Stimulated activated CD4-positive, alpha-beta T cell treated with anti-CD3 and anti-CD28 coated beads, Interleukin-15, amount 100 ng/mL, for 1 hour (primary cell): ENCODE measurements at places on chromosomes 4 and X.

DNA sequence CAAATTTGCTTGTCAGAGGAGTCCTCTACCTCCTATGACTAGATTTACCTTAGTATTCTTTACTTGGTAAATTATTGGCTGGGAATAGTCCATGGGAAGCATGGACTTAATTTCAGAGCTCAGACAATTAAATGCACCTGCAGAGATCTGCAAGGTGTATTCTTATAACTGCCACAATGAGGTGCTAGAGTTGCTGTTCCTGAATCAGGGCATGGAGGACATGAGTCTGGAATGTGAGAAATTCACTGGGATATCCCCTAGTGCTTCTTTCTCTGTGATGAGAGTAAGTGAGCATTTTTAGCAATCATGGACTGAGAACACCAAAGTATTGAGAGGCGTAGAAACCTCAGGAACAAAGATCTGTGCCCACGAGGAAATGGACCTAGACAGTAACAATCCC is 32.9 kb upstream of the GRID2 start:
- no peak for DNase-seq

DNA sequence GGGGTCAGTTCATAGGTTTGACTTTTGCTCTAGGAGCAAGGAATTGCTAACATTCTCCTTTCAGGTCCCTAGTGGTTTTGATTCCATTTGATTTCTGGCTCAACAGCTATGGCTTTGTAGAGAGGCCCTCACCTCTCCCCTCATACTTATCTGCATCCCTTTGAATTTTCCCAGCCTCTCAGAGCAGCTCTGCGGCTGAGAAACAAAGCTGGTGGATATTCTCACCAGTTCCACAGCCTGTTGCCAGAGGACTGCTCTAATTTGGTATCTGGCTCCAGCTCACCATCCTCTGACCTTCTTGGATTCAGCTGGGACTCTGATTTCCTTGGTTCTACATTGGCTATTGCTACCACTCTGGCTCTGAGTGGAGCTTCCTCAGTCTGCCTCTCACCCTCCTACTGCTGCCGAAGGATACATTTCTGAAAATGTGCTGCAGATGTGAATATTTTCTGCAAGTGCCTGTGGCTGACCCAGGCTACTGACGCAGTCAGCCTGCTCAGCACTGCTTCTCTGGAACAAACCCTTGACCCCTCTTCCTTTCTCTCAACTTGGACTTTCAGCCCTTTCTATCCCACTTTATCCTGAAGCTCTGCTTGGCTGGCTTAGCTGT is 110.9 kb upstream of the ENPEP start:
- DNase-seq = no peak

- DNase-seq = no peak
These were observed 10.1 kb upstream of the FGG start for GRCh38 chr4:154622598-154622997.

GRCh38 chr4:173517781-173518424 is 12.1 kb downstream of the HAND2 start:
- no peak for DNase-seq

DNA sequence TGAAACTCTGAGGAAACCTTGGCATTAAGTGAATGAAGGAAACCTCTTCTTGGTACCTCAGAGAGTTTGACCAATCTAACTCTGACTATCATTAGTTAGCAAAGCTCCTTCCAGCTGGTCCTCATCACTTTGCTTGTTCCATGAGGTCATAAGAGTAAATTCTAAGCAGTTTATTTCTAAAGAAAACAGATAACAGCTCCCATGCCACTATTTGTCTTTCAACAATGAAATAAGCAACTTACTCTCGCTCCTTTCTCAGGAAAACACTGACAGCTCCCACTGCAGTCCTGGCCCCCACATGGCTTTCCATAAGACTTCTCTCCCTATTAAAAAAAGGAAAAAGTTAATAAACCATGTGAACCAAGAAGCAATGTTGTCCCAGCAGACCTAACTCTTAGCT is 127.7 kb downstream of the COL4A6 start:
- DNase-seq = no peak

GRCh38 chr4:67580577-67580976 is 22.1 kb downstream of the STAP1 start:
- DNase-seq = no peak

DNA sequence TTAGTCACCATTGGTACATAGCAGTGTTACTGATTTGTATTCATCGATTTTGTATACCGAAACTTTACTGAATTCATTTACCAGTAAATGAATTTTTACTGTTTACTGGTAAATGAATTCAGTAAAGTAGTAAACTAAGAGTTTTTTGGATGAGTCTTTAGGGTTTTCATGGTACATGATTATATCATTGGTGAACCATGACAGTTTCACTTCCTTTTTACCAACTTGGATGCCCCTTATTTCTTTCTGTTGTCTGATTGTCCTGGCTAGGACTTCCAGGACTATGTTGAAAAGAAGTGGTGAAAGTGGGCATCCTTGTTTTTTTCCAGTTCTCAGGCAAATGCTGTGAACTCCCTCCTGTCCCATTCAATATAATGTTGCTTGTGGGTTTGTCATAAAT is 494.9 kb downstream of the GALNTL6 start:
- DNase-seq = no peak

DNA sequence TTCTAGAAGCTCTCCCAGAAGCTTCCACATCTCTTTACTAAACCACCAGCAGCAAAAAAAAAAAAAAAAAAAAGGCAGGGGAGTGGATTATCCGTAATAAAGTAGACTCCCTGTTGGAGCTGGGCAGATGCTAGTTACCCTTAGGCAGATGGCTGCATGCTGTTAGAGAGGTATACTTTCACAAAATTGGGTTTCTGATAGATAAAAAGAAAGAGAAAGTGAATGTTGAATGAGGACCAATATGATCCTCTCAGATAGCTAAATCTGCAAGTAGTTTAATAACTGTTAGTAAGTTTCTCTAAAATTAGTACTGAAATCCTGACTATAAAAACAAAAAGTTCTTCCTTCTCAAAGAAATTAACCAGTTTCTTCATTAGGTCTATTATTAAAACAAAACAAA is 195.4 kb downstream of the ANAPC10 start:
- DNase-seq = no peak

GRCh38 chrX:43676971-43677572 is 21.0 kb downstream of the MAOA start:
- no peak for DNase-seq

DNA sequence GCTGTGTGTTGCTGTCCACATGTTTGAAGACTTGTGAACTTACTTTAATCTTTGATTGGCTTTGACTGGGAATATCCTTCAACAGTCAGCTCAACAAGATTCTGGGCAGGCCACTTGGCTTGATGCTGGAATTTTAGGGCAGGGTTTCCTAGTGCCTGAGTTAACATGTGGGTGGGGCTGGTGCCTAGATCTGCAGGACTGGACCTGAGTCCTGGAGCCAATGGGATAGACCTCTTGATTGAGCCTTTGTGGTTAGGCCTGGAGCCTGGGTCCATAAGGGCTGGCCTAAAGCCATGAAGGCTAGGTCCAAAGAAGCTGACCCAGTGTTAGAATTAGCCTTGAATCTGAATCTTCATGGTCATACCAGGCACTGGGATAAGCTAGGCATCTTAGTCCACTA is 757.1 kb upstream of the ADGRL3 start:
- DNase-seq = no peak

GRCh38 chrX:16638533-16638932 is 11.4 kb upstream of the S100G start:
- no peak for DNase-seq

DNA sequence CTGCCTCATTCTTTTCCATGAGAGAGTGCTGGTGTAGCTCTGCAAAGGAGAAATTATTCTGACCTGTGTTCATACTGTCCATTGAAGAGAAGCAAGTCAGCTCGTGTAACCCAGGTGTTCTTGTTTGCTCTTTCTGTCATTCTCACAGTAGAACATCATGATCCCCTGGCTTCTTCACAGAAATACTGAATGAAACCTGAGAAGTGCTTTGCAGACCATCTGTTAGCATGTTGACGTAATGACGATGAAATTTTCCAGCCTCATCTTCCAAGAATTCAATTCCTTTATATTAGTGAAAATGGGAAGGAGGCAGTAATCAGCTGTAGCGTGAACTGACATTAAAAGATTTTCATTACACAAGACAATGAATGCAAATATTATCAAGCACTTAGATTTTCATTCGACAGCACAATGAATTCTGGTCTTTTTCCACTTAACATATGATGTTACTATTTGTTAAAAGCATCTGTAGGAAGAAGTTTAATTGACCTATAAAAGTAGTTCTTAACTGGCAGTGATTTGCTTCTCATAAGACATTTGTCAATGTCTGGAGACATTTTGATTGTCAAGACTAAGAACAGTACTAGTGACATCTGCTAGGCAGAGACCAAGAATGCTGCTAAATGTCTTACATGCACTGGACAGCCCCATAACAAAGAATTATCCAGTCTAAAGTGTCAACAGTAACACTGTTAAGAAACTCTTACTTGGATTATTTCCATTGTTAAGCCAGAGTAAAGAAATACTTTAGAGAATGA is 246.3 kb downstream of the BANK1 start:
- DNase-seq = no peak

GRCh38 chr4:156953951-156954350 is 17.6 kb downstream of the PDGFC start:
- DNase-seq = no peak

DNA sequence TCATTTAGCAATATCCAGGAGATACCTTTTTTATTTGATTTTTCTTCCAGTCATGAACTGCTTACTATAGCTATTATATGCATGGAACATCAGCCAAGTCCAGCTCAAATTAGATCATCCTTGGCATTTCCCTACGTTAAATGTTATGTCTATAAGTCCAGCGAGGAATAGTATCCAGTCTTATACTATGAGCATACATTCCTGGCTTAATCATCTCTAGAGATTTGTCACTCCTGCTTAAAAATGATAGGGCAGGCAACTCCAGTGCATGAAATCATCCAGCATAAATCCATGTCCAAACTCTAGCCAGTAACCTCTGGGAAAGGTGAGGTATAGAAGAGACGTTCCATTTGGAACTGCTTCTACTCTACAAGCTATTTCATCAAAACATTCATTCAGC is 126.7 kb upstream of the VCX2 start:
- no peak for DNase-seq

DNA sequence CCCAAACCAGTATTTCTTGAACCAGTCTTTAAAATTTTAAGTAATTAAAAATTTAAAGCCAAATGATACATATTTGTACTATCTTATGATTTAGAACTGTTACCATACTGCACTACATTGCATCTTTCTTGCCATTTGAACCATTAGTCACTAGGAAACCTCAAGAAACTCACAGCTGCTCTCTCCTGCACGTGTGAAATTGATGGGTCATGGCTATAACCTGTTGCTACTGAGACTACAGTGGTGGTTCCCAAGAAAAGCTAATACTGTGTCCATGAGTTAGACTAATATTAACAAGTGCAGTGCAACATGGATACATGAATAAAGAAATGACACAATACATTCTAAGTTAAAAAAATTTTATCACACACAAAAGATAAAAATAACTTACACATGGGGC is 88.4 kb downstream of the PDE5A start:
- no peak for DNase-seq

GRCh38 chr4:130850019-130850524 is 1754.1 kb downstream of the C4orf33 start:
- no peak for DNase-seq

DNA sequence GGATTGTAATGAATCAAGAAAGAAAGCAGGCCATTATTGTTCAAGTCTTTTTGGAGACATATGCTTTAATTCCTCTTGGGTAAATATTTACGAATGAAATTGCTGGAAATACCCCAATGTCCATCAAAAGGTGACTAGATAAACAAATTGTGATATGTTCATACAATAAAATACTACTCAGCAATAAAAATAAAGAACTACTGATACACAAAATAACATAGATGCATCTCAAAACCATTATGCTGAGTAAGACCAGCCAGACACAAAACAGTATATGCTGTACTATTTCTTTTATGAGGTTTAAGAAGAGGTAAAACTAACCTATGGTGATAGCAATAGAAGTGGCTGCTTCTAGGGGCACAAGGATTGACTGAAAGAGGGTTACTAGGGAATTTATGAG is 28.8 kb upstream of the JADE1 start:
- no peak for DNase-seq

DNA sequence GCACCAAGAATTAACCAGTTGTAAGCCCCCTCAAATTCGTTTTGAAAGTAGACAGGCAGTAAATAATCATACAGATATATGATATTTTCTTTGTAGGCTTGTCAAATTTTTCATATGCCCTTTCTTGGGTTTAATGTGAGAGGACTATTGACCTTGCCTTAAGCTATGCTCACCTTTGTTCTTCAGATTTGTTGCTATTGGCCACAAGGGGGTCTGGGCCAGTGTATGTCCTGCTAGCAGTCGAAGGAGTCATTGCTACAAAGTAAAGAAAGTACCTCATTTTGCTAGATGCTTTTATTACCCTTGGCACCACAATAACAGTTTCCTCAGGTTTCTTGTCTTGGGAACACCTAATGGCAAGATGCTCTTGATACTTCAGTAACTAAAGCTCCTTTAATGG is 51.7 kb downstream of the IGSF1 start:
- no peak for DNase-seq

GRCh38 chrX:79096145-79096556 is 48.3 kb upstream of the GPR174 start:
- DNase-seq = no peak

- no peak for DNase-seq
These were observed 10.8 kb upstream of the NSG1 start for GRCh38 chr4:4376074-4376473.

DNA sequence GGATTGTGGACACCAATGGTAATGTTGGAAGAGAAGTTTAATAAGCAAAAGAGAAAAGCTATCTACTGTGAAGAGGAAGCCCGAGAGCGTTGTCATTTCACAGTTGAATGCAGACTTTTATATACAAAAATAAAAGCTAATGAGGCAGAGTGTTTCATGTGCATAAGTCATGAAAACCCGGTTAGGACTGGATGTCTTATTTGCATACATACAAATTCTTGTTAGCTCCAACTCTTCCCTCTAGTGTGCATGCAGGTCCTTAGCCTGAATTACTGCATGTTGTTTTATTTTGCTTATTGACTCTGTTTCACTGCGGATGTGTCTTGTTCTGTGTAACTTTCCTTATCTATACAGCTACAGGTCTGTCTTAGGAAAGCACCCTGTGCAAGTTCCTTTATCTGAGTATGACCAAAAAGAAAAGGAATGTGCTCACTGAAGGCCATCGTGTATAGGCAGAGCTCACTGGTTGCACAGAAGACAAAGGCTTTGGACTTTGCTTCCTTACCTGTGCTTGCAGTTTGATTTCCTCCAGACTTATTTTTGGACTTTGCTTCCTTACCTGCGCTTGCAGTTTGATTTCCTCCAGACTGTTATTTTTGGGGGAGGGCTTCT is 25.1 kb upstream of the UGT2B11 start:
- DNase-seq = no peak
